ENCODE measurements at places on chromosomes 6 and 20. TPM values are rescaled to one million over a fixed set of nuclear protein-coding genes. Genes with fewer than 3 reads are reported as not detected.

GRCh38 chr20:59042151-59042795 is at the start of gene PRELID3B:
Gene PRELID3B, minus strand, starts transcription at chr20:59042786. Its CDS starts 56 bp downstream, at chr20:59042730.
- H3K36me3 ChIP-seq = peaks cover 44% of the 10 kb centered on the region
- peak within 1 kb of the TSS; percentile 94 for H3K27ac ChIP-seq
- H3K27me3 ChIP-seq = no peaks in the 10 kb centered on the region
- peaks cover 48% of the 10 kb centered on the region for H3K4me1 ChIP-seq

DNA sequence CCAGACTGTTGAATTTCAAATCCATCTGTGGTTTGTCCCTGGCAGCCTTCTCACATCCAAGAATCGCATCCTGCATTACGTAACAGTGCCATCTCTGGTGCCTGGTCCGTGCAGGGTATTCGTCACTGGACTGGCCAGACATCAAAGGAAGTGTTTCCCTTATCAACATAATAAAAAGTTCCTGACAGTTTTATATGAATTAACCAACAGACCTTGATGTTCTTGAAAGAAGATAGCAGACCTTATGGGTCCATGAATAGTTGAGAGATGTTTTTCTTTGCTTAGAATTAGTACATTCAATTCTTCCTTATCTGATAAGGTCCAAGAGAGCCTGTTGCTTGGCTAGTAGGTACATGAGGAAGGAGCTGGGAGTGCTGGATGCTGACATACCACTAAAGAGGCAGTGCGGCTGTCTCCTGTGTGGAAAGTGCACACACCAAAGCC is 77.6 kb downstream of the PHACTR2 start:
- peaks cover 3% of the 10 kb centered on the region for H3K36me3 ChIP-seq
- DNase-seq = no peak
- peaks cover 12% of the 10 kb centered on the region for H3K4me1 ChIP-seq
- no peak overlapping the region for H3K4me3 ChIP-seq
- H3K27me3 ChIP-seq = no peaks in the 10 kb centered on the region

DNA sequence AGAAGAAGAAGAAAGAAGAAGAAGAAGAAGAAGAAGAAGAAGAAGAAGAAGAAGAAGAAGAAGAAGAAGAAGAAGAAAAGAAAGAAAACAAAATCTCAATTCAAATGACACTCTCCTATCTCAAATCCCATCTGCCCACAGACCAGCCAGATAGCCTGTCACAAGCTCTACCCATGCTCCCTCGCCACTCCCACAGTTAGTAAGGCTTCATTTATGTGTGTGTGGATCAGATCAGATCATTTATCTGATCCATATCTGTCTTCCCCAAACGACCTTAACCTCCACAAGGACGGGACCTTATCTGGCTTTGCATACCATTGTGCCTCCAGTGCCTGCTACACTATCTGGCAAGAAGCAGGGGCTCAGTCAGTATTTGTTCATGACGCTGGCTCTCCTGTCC is 81.9 kb upstream of the RREB1 start:
- no peak for DNase-seq
- H3K27ac ChIP-seq = no peak overlapping the region
- H3K27me3 ChIP-seq = peaks cover 6% of the 10 kb centered on the region
- H3K36me3 ChIP-seq = no peaks in the 10 kb centered on the region
- H3K4me1 ChIP-seq = no peaks in the 10 kb centered on the region

GRCh38 chr6:44386929-44387345 is 569 bp upstream of the CDC5L start:
- DNase-seq = no peak
- H3K36me3 ChIP-seq = peaks cover 28% of the 10 kb centered on the region
- no peaks in the 10 kb centered on the region for H3K27me3 ChIP-seq
- H3K4me3 ChIP-seq = peak overlapping the region; percentile 98

DNA sequence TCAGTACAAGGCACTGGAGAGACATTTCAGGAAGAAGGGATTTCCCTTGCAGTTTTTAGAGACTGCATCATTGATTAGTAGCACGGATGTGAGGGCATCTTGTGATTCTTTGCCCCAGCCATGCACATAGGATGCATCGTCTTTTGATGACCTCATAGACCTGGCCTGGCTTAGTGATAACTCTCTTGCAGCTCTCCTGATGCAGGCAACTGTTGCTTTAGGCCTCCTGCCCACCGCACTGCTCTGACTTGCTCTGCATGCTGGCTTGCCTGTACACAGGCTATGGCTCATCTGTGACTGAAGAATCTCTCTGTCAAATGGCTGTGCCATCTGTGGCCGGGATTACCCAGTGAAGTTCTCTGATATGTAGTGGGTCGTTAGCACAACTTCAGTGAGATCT is 207.7 kb upstream of the PTCHD4 start:
- H3K27me3 ChIP-seq = no peaks in the 10 kb centered on the region
- no peaks in the 10 kb centered on the region for H3K36me3 ChIP-seq
- H3K4me1 ChIP-seq = no peaks in the 10 kb centered on the region
- no peak for DNase-seq

- no peaks in the 10 kb centered on the region for H3K36me3 ChIP-seq
- no peaks in the 10 kb centered on the region for H3K27me3 ChIP-seq
- DNase-seq = no peak
- no peak overlapping the region for H3K27ac ChIP-seq
- H3K4me3 ChIP-seq = no peak overlapping the region
- peaks cover 68% of the 10 kb centered on the region for H3K4me1 ChIP-seq
These were observed 14.5 kb upstream of the CCN6 start for GRCh38 chr6:112039431-112039770.

DNA sequence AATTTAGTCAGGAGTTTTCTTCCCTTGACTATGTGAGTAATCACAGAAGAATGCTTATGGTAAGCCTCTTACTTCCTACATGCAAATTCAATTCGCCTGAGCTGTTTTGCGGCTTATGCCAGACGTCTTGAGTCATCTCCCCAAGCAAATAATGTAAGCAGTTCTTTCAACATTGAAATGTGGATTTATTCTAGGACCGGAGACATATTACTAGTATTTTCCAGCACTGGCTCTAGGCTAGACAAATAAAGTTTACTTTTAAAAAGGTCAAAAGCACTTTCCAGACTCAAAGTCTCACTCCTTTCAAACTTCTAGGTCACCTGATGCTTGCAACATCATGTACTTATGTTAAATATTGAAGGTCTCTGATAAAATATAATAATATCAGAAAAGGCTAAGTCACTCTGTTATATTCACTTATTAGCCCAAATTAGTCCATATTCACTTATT is 38.1 kb upstream of the NOX3 start:
- H3K4me1 ChIP-seq = peaks cover 16% of the 10 kb centered on the region
- H3K36me3 ChIP-seq = no peaks in the 10 kb centered on the region
- DNase-seq = peak; percentile 38
- H3K27ac ChIP-seq = peak overlapping the region; percentile 43
- no peak overlapping the region for H3K4me3 ChIP-seq

- no peaks in the 10 kb centered on the region for H3K36me3 ChIP-seq
- H3K27me3 ChIP-seq = no peaks in the 10 kb centered on the region
- H3K27ac ChIP-seq = peak overlapping the region; percentile 32
- DNase-seq = no peak
- H3K4me1 ChIP-seq = peaks cover 41% of the 10 kb centered on the region
These were observed 27.6 kb upstream of the FUCA2 start for GRCh38 chr6:143539106-143539505.

DNA sequence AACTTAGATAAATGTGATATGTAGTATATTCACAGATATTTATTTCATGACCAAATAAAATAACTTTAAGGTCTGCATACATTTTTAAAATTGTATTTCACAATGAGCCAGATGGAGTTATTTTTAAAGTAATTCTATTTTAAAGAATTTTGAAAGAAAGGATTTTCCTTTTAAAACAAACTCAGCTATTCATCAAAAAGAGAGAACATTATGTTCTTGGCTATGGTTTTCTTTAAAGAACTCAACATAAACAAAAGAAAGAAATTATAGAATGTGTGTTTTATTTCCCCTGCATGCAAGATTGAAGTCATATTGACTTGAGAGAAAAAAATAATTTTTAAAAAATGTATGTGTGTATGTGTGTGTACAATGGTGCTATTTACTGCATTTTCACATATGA is 1023.6 kb upstream of the CITED2 start:
- H3K27me3 ChIP-seq = peaks cover 4% of the 10 kb centered on the region
- H3K4me1 ChIP-seq = no peaks in the 10 kb centered on the region
- no peaks in the 10 kb centered on the region for H3K36me3 ChIP-seq
- no peak overlapping the region for H3K4me3 ChIP-seq

DNA sequence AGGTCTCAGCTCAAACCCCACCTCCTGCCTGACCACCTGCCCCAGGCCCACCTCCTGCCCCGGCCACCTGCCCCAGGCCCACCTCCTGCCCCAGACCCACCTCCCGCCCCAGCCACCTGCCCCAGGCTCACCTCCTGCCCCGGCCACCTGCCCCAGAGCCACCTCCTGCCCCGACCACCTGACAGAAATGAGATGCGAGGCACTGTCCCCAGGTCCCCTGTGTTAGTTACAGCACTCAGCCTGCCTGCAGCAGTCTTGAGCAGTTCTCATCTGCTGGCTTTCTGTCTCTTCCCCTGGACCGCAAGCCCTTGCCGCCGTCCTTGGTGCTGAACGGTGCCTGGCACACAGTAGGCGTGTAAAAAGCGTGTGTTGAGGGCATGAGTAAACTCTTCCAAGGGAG is 79.5 kb downstream of the CDH4 start:
- H3K27ac ChIP-seq = no peak overlapping the region
- no peak for DNase-seq
- no peaks in the 10 kb centered on the region for H3K36me3 ChIP-seq
- no peaks in the 10 kb centered on the region for H3K4me1 ChIP-seq
- H3K27me3 ChIP-seq = no peaks in the 10 kb centered on the region
- no peak overlapping the region for H3K4me3 ChIP-seq

- H3K4me1 ChIP-seq = peaks cover 30% of the 10 kb centered on the region
- no peaks in the 10 kb centered on the region for H3K36me3 ChIP-seq
- DNase-seq = no peak
- peaks cover 31% of the 10 kb centered on the region for H3K27me3 ChIP-seq
These were observed 24.5 kb downstream of the TOX2 start for GRCh38 chr20:43938932-43939761.

- H3K36me3 ChIP-seq = peaks cover 7% of the 10 kb centered on the region
- peaks cover 23% of the 10 kb centered on the region for H3K4me1 ChIP-seq
- no peak within 1 kb of the TSS for H3K4me3 ChIP-seq
- peak; percentile 63 for DNase-seq
- no peaks in the 10 kb centered on the region for H3K27me3 ChIP-seq
- no peak within 1 kb of the TSS for H3K27ac ChIP-seq
These were observed at the start of gene SLC18B1 for GRCh38 chr6:132797951-132798868. Gene SLC18B1, minus strand, starts transcription at chr6:132798637. Its CDS starts 181 bp downstream, at chr6:132798456.

DNA sequence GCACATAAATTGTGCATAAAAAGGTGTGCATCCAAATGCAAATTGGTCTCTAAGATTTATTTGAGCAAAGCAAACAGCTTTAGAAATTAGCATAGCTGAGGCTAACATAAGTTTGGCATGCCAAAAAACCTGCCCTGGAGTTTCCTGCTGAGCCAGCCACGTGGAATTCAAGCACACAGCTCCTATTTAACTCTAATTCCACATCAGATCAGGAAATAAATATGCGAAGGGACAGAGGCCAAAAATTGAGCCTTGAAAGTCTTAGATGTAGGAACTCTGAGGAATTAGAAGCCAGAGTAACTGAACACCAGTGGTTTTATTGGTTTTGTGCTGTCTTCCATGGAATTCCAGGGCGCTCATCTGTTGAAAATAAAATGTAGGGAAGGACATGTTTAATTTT is 19.6 kb downstream of the SOBP start:
- no peak for DNase-seq
- H3K27me3 ChIP-seq = peaks cover 1% of the 10 kb centered on the region
- H3K4me1 ChIP-seq = no peaks in the 10 kb centered on the region
- H3K27ac ChIP-seq = no peak overlapping the region

DNA sequence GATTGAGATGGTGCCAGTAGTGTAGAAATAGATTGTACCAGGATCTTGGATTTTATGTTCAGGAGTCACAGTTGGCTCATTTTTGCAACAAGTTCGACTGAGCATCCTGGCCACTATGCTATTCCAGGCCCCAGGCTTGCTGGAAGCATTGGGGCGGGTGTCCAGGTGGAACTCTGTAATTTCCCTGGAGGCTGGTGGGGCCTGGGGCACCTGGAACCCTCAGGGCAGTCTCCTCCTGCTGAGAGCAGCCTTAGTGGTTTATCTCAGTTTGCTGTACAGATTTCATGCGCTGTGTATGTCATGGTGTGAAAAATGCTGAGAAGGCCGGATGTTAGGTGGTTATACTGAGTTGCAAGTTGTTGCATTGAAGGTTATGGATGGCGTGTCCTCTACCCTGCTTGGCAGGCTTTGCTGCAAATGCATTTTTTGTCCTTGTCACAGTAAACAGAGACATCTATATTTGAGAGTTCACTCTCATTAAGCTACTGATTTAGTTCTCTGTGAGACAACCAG is 135.1 kb upstream of the MYLIP start:
- H3K36me3 ChIP-seq = no peaks in the 10 kb centered on the region
- peaks cover 17% of the 10 kb centered on the region for H3K4me1 ChIP-seq
- no peak overlapping the region for H3K4me3 ChIP-seq
- H3K27ac ChIP-seq = no peak overlapping the region

GRCh38 chr20:18101125-18101810 is 36.4 kb upstream of the KAT14 start:
- H3K36me3 ChIP-seq = no peaks in the 10 kb centered on the region
- H3K27ac ChIP-seq = no peak overlapping the region
- no peak for DNase-seq
- no peak overlapping the region for H3K4me3 ChIP-seq
- H3K4me1 ChIP-seq = no peaks in the 10 kb centered on the region

DNA sequence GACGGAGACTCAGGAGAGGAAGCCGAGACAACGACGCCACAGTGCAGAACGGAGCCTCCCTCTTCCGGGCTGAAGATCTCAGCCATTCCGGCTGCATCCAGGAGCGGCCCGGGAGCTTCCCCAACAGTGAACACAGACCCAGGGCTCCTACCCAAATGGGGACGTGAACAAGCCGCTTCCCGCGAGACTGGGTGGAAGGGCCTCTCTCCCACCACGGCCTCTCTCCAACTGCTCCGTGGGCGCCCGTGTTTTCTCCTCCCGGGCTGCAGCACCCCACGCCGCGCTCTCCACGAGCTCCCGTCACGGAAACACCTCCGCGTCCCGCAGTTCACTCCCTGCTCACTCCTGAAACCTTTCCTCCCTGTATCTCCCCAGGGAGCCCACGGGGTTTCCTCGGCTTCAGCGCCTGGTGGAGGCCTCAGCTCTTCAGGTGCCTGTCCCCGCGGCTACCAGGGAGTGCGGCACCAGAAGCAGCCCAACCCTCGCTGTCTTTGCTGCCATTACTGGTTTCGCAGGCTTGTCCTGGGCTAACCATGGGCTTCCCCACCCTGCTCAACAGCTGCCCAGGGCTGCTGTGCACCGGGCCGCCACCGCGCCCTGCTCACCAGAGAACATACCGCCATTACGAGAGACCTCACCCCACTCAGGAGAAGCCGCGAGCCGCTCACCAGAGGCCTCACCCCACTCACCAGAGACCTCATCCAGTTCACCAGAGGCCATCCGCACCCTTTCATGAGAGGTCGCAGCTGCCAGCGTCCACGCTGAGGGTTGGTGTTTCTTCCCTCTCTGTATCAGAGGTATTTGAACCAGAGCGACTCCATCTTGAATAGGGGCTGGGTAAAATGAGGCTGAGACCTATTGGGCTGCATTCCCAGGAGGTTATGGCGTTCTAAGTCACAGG is 922.8 kb downstream of the QKI start:
- no peaks in the 10 kb centered on the region for H3K36me3 ChIP-seq
- no peak for DNase-seq
- no peak overlapping the region for H3K4me3 ChIP-seq
- H3K27me3 ChIP-seq = no peaks in the 10 kb centered on the region
- H3K27ac ChIP-seq = no peak overlapping the region

GRCh38 chr20:49710971-49711666 is 2.6 kb downstream of the B4GALT5 start:
- H3K36me3 ChIP-seq = peaks cover 6% of the 10 kb centered on the region
- DNase-seq = no peak
- peak overlapping the region; percentile 87 for H3K4me3 ChIP-seq
- no peak overlapping the region for H3K27ac ChIP-seq

HLA-DOA gene
- 8.1 TPM for total RNA-seq

ZNF391 gene
- 4.5 TPM for total RNA-seq

PDE7B gene
- total RNA-seq = 0.58 TPM

EGFL8 gene
- total RNA-seq = 14.0 TPM

BHLHE23 gene
- total RNA-seq = not detected

OPN5 gene
- total RNA-seq = not detected

AGER gene
- 16.4 TPM for total RNA-seq

DEFB124 gene
- total RNA-seq = not detected
